Activated naive CD4-positive, alpha-beta T cell treated with Interleukin-2 at 50 U/mL for 16 hours (primary cell): ENCODE measurements at places on chromosomes 1 and 21.

DNA sequence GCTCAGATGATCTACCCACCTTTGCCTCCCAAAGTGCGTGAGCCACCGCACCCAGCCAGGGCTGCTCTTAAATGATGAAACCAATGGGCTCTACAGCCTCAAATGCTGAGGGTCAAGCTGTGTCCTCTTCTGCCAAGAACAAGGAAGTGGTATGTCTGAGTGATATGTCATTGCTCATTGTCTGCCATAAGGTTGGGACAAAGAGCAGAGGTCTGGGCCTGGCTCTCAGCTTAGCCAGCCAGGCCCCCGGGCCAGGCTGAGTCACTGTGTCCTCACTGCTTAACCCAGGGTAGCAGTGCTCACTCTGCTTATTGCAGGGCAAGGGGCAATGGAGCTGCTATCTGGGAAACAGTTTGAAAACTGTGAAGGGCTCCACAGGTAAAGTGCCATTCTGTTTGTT lies 8.3 kb upstream of the ETS2 start:
- no peak for DNase-seq

DNA sequence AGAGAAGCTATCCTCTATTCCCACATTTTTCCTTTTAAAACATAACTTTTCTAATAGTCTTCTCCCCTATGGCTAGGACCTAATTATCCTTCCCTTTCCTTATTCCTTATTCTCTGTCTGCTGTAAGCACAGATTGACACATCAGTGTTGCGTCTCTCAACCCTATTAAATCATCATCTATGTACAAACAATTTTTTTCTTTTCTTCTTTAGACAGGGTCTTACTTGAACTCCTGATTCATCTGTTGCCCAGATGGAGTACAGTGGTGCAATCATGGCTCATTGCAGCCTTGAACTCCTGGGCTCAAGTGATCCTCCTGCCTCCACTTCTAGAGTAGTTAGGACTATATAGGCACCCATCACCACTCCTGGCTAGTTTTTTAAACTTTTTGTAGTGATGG lies 8.3 kb downstream of the KLHDC9 start:
- no peak for DNase-seq

DNA sequence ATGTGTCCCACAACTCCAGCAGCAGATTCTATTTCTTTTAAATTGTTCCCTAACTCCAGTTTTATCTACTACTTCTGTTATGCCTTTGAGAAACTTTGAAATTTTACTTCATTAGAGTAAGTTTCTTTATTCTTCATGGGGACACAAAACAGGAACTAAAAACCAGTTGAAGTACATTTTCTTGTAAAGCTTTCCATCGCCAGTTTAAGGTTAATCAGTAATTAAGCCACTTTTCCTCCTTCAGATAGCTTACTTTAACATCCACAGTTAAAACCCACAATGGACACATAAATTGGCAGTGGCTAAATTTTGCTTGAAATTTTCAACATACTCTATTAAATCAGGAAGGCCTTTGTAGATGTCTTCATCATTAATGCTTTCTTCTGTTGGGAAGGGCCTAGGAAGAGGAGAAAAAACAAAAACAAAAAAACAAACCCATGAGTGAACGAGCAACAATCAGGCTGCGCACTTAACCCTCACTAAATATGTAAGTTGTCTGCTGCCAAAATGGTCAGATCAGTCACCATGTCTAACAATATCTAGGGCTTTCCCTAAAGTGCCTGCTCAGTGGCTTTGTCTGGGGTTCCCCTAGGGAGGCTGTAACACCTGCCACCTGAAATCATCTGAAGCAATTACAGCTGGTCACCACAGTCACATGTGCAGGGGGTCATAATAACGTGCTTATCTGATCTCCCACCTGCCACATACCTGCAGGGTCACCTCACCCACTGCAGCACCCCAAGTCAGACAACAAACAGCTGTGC lies 187.9 kb downstream of the VAV3 start:
- DNase-seq = no peak

DNA sequence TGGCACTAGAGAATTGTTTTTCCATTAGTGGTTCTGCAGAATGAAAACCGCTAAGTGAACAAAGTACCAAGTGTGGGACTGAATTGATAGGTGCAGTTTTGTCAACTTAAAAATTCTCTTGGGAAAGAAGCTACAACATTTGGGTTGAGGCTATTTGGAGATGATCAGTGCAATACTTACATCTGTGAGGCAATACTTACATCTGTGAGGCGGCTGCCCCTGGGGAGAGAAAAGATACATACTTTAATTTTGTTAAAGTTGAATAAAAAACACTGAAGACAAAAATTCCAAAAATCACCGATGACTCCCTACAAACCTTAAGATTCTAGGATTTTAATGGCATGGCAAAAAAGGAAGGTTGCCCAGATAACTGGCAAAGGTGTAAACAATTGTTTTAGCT lies 1.7 kb downstream of the CFAP410 start:
- no peak for DNase-seq

DNA sequence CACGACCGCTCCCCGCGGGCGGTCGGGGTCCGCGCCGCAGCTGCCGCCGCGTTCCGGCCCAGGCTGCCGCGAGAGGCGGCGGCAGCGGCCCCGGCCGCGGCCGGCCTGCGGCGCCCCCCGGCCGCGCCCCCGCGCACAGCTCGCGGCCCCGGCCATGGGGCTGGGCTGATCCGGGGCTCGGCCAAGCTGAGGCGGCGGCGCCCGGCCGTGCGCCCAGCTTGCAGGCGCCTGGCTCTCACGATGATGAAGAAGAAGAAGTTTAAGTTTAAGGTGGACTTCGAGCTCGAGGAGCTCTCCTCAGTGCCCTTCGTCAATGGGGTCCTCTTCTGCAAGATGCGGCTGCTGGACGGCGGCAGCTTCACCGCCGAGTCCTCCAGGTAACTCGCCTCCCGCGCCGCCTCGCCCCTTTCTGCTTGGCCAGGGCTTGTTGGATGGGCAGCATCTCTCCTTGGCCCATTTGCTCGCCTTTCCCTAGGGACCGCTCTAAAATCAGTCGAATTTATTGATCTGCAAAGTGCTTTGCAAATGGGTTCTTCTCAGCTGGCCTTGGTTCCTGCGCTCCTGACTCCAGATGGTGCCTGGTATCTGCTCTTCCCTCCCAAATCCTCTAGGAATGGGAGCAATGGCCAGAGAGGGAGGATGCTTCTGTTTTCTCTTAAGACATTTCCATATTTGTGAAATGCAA lies 431 bp downstream of the EEIG2 start:
- peak; percentile 32 for DNase-seq

DNA sequence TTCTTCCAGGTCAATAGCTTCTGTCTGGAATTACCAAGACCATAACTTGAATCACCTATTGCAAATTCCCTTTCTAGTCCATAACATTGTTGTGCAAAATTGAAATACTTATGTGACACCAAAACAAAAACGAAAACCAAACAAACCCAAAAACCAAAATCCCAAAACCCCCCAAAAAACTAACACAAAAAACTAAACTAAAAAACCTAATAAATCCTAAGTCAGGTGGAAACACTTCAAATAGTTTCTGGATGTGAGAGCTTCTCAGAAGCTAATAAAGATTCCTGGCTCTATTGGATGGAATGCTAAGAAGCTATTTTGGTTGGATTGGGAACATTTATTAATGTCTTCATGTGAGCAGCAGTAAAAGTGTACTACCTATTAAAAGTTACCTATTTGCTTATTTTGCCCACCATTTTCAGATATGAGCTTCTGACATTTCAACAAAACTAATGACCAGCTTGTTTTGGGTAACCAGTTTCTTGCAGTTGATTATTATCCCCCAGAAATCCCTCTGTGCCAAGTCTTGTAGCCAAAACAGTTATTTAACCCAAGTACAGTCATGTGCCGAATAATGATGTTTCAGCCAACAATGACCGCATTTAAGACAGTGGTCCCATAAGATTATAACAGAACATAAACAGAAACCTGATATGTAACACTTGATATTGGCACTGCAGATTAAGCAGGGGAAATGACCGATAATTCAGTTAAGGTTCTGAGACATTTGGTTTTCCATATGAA lies 76.4 kb downstream of the LTN1 start:
- no peak for DNase-seq

GRCh38 chr1:240831922-240832321 lies 220.0 kb upstream of the GREM2 start:
- DNase-seq = no peak
